ENCODE measurements at places on chromosomes 3 and 15.

DNA sequence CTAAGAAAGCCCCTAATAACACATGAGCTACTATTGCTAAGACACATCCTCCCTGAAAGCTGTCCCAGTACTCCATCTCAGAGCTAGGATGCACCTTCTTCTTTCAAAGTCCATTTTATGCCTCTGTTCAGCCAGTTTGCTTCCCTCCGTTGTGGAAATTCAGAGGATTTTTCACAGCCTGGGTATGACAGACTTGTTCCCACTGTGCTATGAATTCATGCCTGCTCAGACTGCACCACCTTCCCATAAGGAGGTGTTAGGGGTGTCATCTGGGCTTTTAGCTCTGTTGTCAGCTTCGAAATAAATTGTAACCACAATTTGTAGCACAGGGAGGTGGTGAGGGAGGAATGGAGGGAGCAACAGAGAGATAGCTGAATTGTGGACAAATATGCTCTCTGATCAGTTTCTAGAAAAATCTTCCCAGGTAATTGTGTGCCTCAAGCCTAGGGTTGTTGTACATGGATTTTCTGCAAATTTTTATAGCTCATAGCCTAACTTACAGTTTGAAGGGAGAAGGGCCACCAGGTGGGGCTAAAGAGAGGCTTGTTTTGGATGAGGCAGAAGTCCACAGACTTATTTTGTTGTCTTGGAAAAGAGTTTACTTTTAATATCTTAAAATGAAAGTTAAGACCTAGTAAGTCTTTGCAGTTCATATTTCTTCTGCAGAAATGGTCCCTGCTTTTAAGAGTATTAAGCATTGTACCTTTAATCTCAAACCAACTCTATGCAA is 462.0 kb downstream of the PDCD6IP start:
- peak; percentile 78 for DNase-seq

- no peak for DNase-seq
Measured at GRCh38 chr3:11991751-11992150, 12.4 kb upstream of the SYN2 start.

DNA sequence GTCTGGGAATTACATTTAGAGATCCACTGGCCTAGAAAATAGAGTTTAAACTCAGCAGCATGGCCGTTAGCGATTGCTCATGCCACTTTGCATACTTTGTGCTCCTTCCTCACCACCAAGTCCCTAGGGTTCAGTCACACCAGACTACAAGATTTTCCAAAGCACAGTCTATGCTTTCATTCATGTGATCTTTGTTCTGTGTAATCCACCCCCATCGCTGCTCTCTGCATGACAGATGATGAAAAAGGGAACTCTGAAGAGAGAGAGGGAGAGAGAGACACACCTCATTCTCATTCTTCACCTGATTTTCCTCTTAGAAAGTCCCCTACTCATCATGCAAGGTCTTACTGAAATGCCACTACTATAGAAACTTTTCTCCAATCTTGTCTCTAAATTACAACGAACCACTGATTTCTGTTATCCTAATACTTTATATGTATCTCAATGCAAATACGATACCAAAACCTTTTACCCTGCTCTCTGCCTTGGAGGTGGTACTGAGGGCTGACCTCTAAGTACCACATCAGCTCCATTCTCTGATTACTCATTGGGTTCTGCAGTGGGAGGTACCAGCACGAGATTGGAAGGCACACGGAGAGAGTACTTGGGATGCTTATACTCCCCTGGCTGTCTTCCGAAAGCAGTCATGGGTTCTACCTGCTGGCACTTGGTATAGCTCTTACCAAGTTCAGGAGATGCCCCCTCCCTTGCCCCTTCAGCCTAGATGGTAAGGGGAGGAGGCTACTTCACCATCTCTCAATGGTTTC is 1.1 kb upstream of the PARP15 start:
- DNase-seq: peak; percentile 26

- DNase-seq: no peak
Measured at GRCh38 chr15:44193651-44194322, 1.3 kb downstream of the FRMD5 start.

- no peak for DNase-seq
Measured at GRCh38 chr15:71945012-71945411, 134.7 kb downstream of the NR2E3 start.

DNA sequence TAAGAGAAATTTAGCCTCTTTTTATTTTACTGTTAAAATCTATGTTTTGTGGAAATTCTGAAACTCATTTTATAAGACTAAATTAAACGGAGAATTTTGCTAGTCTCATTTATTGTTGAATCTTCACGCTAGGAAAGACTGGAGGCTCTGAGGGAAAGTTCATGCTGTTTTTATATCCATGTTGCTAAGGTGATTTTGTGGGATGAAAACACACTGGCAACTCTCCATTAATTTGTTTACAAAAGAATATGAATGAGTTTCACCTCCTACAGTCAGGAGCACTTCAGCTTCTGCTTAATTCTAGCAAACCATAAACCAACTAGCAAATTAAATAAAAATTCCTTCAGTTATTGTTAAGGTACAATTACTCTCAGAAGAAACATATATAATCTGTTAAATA is 195.4 kb downstream of the RAP2B start:
- no peak for DNase-seq

DNA sequence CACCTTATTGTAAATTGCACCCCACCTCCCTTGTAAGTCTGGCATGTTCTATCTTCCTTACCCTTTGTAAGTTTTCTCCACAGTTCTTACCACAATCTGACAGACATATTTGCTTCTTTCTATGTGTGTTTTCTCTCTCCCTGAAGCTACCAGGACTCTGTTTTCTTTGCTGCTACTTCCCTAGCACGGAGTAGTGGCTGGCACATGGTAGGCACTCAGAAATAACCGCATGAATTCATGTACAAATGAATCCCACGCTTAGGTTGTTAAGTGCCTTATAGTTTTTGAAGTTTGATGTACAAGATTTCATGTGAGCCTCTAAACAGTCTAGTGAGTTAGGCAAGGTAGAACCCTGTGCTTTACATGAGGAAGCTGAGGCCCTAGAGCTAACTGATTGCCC is 178.4 kb upstream of the CTDSPL start:
- DNase-seq: no peak

- no peak for DNase-seq
Measured at GRCh38 chr3:123546133-123546755, 38.6 kb downstream of the HACD2 start.

DNA sequence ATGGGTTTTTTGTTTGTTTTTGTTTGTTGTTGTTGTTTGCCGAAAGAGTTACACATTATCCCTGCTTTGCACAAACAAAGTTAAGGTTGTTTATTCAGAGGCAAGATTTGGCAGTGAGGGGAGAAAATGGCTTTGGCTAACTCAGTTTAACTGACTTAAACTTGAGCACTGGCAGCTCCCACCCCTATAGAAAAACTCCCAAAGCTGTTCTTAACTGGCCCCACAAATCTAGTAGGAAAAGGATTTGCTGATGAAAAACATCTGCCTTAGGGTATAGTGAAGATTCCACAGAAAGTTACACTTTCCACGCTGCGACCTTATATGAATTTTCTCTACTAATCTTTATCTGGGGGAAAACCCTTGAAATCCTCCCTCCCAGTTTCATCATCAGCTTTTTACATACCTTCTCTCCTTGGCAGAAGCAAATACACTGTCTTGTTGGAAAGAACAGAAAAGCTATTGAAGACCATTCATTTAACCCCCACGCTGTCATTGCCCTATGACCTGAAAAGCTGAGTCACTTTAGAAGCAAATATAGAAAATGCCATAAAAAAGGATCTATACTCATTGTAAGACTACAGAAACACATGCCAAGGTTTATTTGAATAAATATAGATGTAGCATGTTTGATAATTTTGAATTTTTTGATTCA is 551.7 kb downstream of the NR2F2 start:
- no peak for DNase-seq

- peak; percentile 64 for DNase-seq
Measured at GRCh38 chr15:66703540-66703941, 1.5 kb downstream of the SMAD6 start.

GRCh38 chr15:39595338-39596221 is 14.7 kb downstream of the THBS1 start:
- no peak for DNase-seq

GRCh38 chr15:49669288-49669687 is 48.4 kb downstream of the DTWD1 start:
- DNase-seq: no peak

DNA sequence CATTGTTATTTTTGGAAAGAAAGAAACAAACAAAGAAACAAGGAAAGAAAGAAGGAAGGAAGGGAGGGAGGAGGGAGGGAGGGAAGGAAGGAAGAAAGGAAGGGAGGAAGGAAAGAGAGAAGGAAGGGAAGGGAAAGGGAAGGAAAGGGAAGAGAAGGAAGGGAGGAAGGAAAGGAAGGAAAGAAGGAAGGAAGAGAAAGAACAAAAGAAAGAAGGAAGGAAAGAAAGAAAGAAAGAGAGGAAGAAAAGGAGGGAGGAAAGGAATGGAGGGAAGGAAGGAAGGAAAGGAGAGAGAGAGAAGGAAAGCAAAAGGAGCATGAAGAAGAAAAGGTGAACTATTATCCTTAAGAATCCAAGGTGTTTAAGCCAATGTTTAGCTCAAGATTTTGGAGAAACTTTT is 262.7 kb upstream of the STT3B start:
- no peak for DNase-seq

DNA sequence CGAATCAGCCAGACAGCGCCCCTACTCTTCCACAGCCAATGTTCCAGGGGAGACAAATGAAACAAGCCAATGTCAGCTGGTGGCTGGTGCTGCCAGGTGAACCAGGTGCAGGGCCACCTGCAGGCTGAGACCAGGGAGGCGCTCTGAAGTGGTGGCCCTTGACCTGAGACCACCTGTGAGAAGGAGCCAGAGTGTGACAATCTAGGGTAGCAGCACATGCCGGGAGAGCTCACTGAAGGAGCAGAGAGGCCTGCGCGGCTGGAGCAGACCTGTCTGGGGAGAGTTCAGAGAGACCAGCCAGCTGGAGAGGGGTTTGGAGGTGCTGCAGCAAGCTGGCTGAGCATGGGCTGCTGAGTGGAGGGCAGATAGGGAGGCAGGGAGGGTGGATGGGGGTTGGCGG is 693 bp upstream of the STAB1 start:
- DNase-seq: no peak

DNA sequence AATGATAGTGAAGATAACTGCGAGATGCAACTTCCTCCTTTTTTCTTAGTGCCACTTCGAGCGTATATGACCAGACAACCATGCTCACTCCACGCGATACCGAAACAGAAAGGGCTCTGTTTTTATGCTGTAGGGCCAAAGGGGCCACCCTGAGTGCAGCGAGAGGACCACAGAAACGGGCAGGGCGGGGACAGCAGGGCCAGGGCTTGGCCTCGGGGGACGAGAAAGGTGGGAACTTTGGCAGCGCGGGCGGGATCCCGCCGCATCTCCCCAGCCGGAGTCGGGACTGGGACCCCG is 483 bp downstream of the VPS13C start:
- DNase-seq: peak; percentile 89

DNA sequence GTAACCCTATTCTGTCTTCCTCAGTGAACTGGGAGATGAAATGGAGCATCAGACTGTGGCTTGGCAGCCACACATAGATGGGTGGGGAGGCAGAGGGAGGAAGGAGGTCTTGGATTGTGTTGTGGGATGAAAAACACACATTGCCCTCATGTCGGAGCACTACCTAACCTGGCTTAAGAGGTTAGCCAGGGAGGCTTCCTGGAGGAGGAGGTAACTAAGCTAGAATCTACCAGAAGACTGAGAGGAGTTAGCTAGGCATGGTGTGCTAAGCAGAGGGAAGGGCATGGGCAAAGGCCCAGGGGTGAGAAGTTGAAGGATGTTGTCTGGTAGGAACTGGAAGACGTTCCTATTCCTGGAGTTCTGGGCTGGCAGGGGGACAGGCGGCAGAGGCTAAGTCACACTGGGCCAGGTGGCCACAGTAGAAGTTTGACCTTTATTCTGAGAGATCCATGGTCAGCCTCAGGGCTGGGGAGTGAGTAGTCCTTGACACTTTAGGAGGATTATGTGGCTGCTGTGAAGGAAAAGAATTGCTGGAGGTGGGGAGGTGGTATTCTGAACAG is 7.7 kb upstream of the PRKCD start:
- no peak for DNase-seq

DNA sequence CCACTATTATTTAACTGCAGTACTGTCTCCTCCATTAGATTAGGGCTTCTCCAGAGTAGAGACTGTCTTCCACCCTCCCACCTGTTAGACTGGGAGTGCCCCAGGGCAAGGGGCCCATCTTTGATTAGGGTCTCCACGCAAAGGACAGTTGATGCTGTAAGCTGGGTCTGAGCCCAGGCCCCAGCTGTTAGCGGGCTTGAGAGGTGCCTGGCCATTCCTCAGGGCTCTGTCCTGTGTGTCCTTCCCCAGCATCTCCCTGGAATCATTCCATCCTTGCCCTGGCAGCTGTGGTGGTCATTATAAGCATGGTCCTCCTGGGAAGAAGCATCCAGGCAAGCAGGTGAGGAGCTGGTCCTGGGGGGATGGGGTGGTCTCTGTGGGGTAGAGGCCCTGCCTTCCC is 6.1 kb downstream of the SLC51B start:
- DNase-seq: no peak

- peak; percentile 86 for DNase-seq
Measured at GRCh38 chr3:87997298-87997697, 61.5 kb downstream of the CGGBP1 start.

DNA sequence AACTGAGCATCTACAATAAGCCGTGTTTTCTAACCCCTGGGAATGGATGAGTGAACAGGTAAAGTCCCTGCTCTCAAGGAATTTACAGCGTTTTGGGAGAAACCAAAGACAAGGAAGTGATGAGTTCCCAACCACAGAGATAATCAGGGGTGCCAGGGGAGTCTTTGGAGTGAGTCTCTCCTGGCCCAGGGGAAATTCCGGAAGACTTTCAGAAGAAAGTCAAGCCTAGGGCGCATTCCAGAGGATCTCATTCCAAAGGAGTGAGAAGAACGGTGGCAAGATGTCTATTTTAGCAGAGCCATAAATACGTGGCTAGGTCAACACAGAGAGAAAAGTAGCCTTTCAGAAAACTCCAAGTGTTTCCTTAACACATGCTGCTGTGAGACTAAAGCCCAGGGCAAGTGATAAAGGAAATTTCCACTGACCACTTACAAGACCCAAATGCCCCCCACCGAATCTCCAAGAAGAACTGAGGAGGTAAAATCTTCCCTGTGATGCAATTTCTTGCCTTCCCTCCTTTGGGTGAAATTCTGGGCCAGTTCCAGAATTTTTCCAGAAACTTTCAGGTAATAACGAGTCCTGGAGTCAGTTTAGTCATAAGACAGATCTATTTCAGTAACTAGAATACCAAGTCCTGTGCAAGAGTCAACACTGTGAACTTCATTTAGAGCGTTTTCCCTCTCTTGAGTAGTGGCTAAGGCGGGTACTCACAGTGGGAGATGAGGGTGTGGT is 437.4 kb downstream of the NR2F2 start:
- no peak for DNase-seq
